COR-L47 (cell line): ENCODE measurements at places on chromosomes 11 and 22.

DNA sequence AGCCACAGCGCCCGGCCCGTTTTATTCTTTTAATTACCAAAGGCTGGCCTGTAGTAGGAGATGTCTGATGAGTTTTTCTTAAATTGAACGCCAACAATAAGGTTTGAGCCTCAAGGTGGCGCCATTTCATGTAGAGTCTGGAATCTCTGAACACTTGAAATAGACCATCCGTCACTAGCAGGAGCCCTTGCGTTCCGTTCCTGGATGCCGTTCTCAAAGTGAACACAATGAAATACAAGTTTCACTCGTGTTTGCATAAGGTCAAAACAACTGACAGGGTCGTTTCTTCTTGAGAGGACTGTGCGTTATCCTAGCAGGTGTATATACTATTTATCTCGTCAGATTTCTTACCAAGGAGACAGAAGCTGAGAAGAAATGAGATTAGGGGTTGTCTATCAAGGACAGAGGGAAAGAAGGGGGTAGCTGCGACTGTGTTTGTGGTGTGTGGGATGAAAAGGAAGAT, 18.7 kb upstream of the SCGB1D1 start:
- DNase-seq = peak; percentile 87

GRCh38 chr11:70739811-70740487, 341.6 kb downstream of the CTTN start:
- no peak for DNase-seq

DNA sequence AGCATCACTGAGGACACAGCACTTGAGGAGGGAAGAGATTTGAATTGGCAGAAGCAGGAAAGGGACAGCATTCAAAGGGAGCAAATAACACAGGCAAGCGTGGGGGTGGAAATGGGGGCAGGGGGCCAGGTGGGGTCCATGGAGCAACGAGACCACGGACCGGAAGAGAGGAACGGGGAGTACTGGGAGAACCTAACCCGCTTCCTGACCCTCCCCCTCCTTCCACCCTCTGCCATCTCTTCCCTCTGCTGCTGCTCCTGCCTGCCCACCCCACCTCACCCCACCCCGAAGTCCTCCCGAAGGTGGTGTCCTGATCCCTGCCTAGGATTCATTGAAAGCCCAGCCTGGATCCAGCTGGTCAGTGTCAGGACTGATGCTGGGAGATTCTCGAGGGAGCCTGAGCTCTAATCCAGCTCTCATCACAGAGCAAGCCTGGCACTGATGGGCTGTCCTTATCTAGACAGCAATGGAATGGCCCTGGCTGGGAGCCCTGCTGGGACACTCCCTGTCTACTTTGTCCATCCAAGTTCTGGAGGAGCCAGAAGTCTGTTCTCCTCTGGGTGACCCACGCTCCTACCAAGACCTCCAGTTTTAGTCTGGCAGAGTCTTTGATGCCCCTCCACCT, 105.0 kb downstream of the TRIM29 start:
- DNase-seq = no peak

- DNase-seq = no peak
Measured at GRCh38 chr11:19426756-19427403, 186.1 kb upstream of the E2F8 start.

DNA sequence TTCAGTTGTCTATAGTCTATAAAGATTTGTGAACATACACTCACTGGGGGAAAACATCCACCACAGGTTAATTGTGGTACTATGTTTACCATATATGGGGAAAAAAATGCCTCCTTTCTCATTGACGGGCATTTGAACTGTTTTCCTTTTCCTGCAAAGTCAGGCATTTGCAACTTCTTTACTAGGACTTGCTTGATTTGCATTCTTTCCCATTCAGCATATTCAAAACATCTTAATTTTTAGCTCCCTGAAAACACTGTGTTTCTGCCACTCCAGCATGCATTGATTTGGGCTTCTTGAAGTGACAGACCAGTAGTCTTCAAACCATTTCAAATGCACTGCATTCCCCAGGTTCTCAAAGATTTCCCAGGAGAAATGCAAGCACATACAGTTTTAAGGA, 67.6 kb downstream of the INSC start:
- DNase-seq = no peak

GRCh38 chr11:114621950-114622809, 26.6 kb upstream of the NXPE4 start:
- no peak for DNase-seq

- DNase-seq = no peak
Measured at GRCh38 chr22:23098230-23098705, 27.9 kb downstream of the GNAZ start.
